ENCODE measurements at places on chromosomes 16 and 17.

DNA sequence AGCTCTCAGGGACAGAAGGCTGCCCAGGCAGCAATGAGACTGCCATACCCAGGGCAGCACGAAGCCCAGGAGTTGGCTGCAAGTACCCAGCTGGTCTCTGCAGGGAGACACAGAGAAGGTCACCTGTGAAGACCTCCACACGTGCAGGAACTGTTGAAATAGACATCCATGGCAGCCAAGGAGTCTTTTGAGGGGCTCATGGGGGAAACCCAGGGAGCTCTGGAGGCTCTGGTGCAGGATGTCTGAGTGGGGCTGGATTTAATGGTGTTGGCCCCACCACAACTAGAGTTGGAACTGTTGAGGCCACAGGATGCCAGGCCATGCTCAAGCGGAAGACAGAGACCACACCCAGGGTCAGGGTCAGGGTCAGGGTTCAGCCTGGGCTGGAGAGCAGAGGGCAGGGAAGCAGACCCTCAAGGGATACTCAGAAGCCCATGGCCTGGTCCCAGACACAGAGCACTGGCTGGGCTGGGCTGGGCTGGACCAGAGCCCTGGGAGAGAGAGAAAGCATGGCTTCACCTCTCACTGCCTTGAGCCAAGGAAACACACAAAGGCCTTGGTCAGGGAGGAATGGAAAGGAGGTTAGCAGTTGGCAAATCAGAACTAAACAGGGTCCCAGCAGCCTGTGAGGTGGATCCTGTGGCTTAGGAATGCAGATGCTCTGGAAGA is 21.4 kb downstream of the PITPNM3 start:
- no peak for DNase-seq

DNA sequence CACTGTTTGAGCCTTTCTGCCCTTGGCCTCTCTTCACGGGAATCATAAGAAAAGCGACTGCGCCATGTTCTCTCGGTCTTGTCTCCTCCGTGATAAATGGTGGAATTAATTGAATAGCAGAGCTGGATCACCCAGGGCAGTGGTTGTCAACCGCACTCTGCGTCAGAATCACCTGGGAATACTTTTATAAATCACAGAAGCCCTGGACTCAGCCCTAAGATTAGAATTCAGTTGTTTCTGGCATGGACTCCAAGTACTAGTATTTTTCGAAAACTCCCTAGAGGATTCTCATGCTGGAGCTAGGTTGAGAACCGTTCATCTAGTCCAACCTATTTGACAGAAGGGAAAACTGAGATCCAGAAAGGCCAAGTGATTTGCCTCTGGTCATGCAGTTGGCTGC is 64.1 kb downstream of the SPACA3 start:
- DNase-seq: no peak

DNA sequence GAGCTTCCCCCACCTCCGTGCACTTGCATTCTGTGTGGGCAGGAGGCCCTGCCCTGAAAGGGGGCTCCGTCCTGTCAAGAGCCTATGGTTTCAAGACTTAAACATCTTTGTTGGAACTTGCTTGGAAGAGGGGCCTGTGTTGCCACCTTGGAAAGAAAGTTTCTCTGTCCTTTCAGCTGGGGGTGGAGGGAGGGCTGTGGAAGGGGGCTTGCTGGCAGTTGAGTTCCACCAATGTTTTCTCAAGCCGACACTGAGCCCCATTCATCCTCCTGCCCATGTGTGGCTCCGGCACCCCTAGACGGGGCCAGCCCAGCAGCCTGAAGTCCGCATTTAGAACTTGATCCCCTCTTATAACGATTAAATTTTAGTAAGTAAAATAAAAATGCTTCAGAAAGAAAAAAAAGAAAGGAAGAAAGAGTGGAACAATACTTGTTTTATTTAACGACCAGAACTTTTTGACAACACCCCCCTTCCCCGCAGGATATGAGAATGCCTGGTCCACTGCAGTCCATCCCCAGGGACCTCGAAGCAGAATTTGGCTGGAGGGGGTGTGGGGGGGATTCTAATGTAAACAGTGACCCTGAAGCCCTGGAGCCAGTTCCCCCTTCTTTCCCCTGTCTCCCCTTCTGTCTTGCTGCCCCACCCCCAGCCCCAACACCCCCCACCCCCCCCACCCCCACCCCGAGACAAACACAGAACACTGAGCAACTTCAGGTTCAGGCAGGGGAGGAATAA is 26.9 kb upstream of the CLEC18A start:
- no peak for DNase-seq

- no peak for DNase-seq
These were observed 59.2 kb upstream of the GOT2 start for GRCh38 chr16:58793366-58793765.

DNA sequence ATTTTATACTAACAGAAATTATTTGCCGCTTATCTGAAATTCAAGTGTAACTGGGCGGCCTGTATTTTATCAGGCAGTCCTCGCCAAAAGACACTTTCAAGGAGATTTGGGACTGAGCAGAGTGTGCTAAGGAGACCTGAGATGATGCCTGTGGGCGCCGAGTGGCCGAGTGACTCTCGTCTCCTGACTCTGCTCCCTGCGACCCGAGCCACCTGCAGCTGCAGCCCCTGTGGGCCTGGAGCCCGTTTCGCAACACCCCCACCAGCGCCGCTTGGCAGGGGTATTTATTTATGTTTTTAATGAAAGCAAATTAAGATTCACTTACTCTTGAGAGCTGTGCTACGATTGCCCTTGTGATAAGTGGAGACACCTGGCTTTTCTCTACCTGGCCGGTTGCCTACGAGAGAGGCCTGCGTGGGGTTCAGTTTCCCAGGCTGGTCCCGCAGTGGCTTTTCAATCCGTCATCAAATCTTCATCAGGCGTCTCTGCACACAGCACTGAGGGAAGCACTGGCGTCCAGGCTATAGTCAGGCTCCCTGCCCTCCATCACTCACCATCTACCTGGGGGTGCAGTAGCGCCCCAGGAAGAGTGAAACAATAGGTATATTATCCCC is 124.0 kb downstream of the SEC14L1 start:
- DNase-seq: no peak

GRCh38 chr16:11372829-11373306 is 27.6 kb downstream of the RMI2 start:
- no peak for DNase-seq

DNA sequence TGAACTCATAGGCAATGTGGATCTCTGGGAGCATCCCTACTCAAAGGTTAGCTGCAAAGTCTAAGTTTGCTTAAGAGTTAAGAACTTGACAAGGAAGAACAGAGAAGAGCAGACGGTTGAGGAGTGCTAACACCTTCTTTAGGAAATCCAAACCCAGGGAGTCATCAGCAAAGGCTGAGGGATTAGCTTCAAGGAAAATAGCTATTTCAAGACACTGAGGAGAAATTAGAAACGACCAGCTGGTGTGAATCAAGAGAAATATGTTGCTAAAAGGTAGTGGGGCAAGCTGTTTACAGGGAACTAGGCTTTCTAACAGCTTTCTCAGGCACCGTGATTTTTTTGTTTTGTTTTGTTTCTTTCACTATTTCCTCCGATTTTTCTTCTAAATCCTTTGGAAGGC is 90.7 kb downstream of the CDH8 start:
- no peak for DNase-seq

DNA sequence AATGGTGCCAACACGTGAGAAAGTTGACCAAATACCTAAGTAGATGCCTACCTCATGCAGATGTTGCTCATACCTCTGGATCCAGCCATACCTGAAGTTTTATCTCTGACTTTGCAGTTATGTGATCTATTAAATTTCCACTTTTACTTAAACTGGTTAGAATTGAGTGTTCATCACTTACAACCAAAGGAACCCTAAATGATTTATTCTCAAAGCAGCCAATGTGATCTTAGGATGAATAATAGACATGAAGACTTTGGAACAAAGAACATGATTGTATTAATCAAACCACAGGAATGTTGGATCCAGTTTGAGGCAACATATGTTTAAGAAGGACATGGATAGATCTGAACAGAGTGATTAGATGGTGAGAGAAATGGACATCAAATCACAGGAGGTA is 68.7 kb downstream of the IRX6 start:
- no peak for DNase-seq

- no peak for DNase-seq
These were observed 18.7 kb downstream of the CRISPLD2 start for GRCh38 chr16:84838383-84838948.

GRCh38 chr16:2737238-2737605 is 15.2 kb upstream of the SRRM2 start:
- DNase-seq: no peak

- DNase-seq: no peak
These were observed 22.5 kb downstream of the MILR1 start for GRCh38 chr17:64471440-64471839.

DNA sequence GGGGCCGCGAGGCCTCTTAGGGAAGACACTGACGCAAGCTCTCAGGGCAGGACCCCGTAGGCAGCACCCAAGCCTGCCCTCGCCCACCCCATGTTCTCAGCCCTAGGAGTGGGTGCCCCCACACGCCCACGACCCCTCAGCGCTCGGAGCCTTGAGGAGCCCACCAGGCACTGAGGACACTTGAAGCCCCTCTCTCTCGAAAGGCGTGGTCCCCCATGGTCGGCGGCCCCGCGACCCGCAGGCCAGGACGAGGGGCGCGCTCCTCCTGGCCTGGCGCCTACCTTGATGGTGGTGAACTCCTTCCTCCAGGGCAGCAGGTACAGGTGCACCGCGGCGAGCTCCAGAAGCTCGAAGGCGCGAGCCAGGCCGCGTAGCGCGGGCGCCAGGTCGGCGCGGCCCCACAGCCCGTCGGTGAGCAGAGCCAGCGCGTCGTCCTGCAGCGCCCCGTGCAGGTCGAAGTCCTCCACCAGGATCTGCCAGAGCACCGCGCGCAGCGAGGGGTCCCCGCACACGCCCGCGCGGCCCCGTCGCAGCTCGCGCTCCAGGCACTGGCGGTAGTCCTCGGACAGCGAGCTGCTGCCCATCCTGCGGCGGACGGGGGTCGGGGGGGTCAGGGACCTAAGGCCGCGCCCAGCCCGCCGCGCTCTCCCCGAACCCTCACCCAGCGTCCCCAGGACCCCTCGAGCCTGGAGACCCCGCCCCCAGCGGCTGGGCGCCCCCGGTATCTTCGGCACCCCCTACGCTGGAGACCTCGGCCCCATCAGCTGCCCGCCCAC is 668 bp downstream of the SPATA2L start:
- DNase-seq: peak; percentile 26

GRCh38 chr17:39177256-39177655 is 11.3 kb upstream of the ARL5C start:
- peak; percentile 10 for DNase-seq
